Stimulated activated CD4-positive, alpha-beta T cell treated with anti-CD3 and anti-CD28 coated beads, Interleukin-4, amount 100 ng/mL, for 48 hours (primary cell): ENCODE measurements at places on chromosomes 7 and 10.

DNA sequence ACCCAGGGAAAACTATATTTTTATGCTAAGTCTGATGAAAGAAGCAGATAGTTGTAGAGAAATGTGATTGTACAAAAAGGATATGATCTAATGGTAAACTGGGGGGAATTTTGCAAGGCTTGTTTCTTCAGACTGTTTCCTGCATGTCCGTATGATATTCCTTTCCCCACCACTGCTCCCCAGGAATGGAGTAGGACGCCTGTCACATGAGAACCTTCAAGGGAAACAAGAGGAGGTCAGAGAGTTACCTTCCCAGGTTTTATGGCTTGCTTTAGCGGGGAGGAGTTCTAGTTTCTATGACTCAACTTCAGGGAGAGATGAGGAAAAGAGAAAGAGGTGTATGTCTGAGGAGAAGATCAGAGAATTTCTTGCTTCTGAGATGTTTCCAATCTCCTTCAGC, 16.4 kb upstream of the ITPRID1 start:
- DNase-seq, result no peak

- DNase-seq, result no peak
Measured at GRCh38 chr10:33190406-33190805, 144.1 kb downstream of the NRP1 start.

DNA sequence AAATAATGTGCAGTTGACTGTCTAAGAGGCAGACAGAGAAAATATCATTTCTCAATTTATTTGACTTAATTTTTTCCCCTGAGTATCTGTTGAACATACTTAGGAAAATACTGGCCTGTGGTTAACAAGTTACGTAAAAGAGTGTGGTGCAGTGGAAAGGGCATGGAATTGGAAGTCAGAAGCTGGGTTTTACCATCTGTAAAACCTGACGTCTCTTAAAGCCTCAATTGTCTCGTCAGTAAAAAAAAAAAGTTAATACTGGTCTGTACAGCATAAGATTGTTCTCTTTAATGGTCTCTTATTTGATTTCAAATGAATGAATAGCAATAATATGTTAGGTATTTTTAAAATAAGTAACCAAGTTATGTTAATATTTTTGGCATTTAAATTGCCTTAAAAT, 67.8 kb downstream of the PHTF2 start:
- DNase-seq, result no peak

GRCh38 chr7:114364151-114364550, 50.5 kb upstream of the FOXP2 start:
- DNase-seq, result no peak

DNA sequence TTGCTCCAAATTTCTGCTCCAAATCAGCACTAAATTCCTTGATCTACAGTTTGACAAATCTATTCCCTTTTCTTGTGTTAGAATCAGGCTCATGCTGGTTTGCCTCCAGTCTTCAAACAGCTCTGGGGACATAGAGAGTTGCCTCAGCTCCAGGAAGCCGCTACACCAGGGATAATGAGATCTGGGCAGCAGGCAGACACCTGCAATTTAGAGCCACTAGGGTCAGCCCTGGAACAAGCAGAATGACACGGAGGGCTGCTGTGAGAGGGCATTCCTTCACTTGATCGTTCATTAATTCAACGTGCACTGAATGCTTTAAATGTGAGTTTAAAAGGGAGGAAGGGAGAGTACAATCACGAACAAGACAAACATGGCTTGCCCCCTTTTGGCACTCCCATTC, 3.7 kb upstream of the ELMO1 start:
- DNase-seq, result no peak

- DNase-seq, result no peak
Measured at GRCh38 chr10:91804126-91804510, 5.9 kb downstream of the TNKS2 start.

DNA sequence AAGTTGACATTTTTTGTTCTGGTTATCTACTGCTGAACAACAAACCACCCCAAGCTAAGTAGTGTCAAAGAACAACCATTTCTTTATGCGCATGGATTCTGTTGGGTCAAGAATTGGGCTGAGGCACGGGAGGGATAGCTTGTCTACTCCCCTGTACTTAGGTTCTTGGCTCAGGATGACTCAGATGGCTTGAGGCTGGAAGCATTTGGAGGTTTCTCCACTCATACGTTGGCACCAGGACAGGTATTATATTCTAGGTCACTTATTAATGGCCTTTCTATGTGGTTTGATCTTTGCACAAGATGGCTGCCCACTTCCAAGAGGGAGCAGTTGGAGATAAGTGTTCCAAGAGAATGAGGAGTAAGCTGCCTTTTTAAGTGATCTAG, 11.8 kb upstream of the TFAM start:
- DNase-seq, result no peak

GRCh38 chr10:125093974-125094705, 66.2 kb downstream of the CTBP2 start:
- DNase-seq, result no peak

- DNase-seq, result no peak
Measured at GRCh38 chr10:80493522-80494051, 39.5 kb downstream of the TSPAN14 start.

DNA sequence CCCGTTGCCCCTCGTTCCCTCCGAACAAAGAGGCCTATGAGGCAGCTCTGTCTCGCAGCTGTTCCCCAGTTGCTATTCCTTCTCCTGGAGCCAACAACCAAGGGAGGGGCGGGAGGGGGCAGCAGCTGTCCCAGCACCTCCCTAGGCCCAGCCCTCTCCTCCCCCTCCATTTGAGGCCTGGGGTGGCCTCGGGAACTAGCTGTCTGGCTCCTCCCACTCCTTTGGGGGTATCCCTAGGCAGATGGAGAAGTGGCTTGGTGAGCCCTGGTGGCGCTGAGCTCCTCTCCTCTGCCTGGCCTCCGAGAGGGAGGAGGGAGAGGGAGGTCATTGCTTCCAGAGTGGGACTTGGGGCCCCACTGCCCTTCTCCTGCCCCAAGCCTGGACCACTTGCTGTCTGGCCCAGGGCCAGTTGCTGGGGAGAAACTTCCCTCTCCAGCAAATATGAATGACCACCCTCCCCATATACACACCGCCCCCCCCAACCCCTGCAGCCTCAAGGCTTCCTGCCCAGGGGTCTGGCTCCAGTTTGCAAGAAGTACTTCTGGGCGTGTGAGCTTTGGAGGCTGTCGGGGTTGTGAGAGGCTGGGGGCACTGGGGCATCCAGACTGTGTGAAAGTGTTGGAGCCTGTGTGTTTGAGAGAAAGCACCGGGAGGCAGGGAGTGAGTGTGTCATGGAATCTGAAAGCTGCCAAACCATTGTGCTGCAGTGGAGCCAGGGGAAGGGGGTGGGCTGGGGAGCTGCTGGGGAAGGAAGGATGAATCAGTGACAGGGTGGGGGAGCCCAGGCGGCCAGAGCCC, 3.1 kb downstream of the FLNC start:
- no peak for DNase-seq

DNA sequence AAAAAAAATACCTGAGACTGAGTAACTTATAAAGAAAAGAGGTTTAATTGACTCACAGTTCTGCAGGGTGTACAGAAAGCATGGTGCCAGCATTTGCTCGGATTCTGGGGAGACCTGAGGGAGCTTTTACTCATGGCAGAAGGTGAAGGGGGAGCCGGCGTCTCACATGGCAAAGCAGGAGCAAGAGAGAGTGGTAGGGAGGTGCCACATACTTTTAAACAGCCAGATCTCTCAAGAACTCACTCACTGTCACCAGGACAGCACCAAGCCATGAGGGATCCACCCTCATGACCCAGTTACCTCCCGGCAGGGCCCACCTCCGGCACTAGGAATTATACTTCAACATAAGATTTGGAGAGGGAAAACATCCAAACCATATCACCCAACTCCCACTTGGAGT, 25.8 kb downstream of the MSRB2 start:
- no peak for DNase-seq

- no peak for DNase-seq
Measured at GRCh38 chr10:124219655-124220054, 126.3 kb upstream of the CHST15 start.

- no peak for DNase-seq
Measured at GRCh38 chr7:140902303-140902953, 22.3 kb downstream of the BRAF start.

DNA sequence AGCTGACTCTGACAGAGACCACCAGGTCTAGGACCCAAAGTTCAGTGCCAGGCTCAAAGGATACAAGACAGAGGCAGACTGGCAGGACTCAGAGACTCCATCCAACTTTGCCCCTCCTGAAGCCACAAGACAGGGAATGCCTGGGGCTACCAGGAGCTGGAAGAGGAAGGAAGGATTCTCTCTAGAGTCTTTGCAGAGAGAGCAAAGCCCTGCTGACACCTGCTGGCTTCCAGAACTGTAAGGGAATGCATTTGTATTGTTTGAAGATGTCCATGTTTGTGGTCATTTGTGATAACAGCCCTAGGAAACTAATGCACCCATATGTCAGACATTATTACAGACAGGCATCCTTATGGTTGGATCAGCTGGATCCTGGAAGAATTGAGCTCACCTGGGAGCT, 132.3 kb upstream of the C7orf33 start:
- no peak for DNase-seq

DNA sequence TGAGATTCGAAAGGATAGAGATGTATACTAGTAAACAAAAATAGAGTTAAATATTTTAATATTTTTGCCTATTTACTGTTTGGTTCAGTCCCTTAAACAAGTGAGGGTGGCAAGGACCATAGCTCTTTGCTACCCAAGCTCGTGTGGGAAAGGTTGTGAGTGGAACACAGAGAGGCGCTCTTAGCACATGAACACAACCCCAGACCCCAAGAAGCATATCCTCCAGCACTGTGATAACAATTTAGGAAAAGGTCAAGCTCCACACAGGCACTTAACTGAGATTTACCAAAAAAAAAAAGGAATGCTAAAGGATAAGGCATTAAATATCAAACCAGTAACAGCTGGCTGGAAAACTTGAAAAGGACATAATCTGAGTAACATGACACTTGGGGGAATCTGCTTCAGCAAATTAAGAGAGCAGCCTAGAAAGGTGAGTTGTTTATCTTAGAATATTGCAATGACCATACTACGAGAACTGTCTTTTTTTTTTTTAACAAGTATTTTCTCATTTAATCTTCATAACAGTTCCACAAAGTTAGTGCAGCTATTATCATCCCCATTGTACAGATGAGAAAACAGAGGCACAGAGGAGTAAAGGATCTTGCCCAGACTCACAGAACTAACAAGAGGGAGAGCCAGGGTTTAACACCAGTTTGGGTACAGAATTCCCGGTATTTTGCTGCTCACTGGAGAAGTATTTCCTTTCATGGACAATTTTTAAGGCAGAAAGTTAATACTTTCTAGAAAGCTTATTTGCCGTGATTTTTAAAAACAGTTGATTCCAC, 303.5 kb upstream of the AOAH start:
- DNase-seq, result no peak

DNA sequence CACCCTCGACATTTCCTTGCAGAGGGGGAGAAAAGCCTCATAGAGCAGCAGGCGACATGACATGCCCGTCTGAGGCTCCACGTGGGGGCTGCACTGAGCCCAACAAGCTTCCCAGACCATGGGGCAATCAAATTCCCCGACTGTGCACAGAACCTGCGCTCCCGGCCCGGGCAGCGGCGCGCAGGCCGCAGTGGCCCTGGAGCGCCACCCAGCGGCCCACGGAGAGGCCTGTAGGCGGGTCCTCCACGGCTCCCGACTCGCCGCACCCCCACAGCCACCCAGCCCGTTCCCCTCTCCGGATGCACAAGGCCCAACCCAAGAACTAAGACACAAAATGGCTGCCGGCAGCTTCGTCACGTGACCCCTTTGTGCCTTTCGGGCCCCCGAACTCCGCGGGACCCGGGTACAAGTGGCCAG, 816 bp downstream of the EPC1 start:
- DNase-seq, result peak; percentile 96

GRCh38 chr10:98758463-98758862, 311.7 kb upstream of the HPS1 start:
- no peak for DNase-seq

DNA sequence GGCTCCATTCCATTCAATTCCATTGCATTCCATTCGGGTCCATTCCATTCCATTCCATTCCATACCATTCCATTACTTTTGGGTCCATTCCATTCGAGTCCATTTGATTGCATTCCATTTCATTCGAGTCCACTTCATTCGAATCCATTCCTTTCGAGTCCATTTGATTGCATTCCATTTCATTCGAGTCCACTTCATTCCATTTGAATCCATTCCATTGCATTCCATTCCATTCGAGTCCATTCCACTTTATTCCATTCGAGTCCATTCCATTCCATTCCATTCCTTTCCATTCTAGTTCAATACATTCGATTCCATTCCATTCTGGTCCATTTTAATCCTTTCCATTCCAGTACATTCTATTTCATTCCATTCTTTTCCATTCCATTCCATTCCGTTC, 334.0 kb downstream of the ZNF33B start:
- no peak for DNase-seq

DNA sequence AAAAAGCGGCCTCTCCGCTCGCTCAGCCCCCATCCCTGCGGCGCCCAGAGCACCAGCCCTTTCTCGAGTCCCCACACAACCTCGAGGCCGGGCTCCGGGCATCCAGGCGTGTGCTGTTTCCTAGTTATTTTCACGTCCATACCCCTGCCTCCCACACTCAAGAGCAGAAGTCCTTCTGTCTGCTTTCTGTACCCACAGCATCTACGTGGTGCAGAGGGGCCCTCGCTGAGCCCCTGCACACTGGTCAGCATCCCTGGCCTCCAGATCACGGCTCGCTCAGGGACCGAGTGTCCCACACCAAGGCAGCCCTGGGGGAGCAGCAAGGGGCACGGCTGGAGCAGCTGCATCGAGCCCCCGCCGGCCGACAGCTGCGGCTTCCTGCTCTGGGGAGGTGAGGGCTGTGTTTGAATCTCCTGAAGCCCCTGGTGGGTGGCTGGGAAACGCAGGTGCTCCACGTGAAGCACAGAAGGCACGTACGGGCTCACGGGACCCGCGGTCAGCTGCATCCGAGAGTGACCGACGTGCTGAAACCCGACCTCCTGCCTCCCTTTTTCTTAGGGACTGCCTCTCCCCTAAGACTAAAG, 333.1 kb downstream of the DNAJB6 start:
- no peak for DNase-seq

DNA sequence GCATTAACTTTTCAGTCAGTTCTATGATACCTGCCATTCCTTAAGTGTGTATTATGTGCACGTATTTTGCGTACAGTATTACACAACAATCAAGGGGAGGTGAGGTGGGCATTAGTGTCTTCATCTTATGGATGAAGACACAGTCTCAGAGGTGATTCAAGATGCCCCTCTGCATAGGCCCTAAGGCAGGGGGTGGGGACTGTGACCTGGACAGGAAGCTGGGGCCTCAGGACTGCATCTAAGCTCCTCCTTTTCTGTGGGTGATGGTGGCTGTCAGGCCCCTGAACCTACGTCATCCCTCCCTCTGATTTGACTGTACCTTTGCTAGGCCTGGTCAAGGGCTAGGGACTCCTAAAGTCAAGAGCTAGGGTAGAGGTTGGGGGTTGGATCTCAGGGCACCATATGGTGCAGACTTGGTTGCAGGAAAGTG, 38.9 kb downstream of the HK1 start:
- no peak for DNase-seq

GRCh38 chr10:94232711-94233383, 129.9 kb downstream of the NOC3L start:
- no peak for DNase-seq

- no peak for DNase-seq
Measured at GRCh38 chr7:92949748-92950147, 113.4 kb upstream of the CDK6 start.

- no peak for DNase-seq
Measured at GRCh38 chr10:65675236-65675635, 1250.6 kb upstream of the LRRTM3 start.

GRCh38 chr10:35540296-35541164, 64.6 kb upstream of the GJD4 start:
- no peak for DNase-seq
